Endodermal cell (in vitro differentiated cells): ENCODE measurements at places on chromosomes 7 and 10. TPM values are rescaled to one million over a fixed set of nuclear protein-coding genes. Genes with fewer than 3 reads are reported as not detected.
A peak's percentile ranks its signal among the peaks of the same experiment; 100 is the strongest.

The SOSTDC1 gene
- 0.29 to 0.34 TPM in 2 of 3 replicates, not detected in the other for total RNA-seq

DNA sequence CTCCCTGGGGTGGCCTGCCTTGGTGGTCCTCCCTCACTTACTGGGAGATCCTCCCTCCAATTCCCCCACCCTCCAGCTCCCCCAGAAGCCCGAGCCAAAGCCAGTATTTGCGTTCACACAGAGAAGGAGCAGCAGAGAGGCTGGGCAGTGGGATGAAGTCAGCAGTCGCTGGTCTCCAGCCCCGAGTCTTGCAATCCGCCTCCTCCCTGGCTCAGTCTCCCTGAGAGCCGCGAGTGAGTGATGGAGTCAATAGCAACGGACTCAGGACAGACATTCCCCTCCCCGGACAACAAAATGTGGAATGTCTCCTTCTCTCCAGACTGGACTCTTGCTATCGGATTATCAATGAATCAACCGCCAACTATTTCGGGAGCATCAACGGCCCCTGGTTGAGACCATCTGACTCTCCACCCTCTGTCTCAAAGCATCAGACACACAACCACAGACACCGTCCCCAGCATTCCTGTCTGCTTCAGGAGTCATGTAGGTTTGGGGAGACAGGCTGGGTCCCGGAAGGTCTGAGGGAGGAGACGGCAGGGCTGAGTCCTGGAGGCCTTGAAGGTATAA lies 178.4 kb downstream of the SH3PXD2A start:
- H3K27me3 ChIP-seq = no peaks in the 10 kb centered on the region
- H3K4me3 ChIP-seq = no peak overlapping the region
- peak overlapping the region; percentile 76 for H3K27ac ChIP-seq
- no peaks in the 10 kb centered on the region for H3K4me1 ChIP-seq

The CYP2E1 gene
- 0.52 and 0.86 TPM in 2 replicates for total RNA-seq

DNA sequence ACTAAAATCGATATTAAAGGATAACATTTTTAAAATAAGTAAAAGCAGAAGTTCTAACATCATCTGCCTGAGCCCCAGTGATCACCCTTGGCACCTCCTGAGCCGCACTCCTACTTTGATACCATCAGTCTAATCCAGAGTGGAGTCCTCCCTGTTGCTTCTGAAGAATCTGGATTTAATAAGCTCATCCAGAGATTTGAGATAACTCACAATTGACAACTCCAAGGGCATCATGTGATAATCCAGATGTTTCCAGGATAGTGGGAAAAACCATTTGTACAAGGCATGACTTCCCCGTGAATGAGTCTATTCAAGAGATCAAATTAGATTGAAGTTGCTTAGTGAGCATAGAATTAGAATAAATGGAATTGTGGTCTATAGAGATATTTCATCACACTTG lies 475.8 kb upstream of the C7orf33 start:
- DNase-seq = no peak
- no peaks in the 10 kb centered on the region for H3K36me3 ChIP-seq
- no peaks in the 10 kb centered on the region for H3K4me1 ChIP-seq
- no peaks in the 10 kb centered on the region for H3K27me3 ChIP-seq

GRCh38 chr7:11274074-11274473 lies 300.4 kb downstream of the PHF14 start:
- H3K27ac ChIP-seq = no peak overlapping the region
- H3K27me3 ChIP-seq = no peaks in the 10 kb centered on the region
- no peak for DNase-seq

The CUBN gene
- 0.72 and 1.3 TPM in 2 replicates for total RNA-seq

- no peak overlapping the region for H3K4me3 ChIP-seq
- no peaks in the 10 kb centered on the region for H3K36me3 ChIP-seq
- DNase-seq = no peak
- H3K27me3 ChIP-seq = no peaks in the 10 kb centered on the region
- H3K27ac ChIP-seq = no peak overlapping the region
- peaks cover 9% of the 10 kb centered on the region for H3K4me1 ChIP-seq
Measured at GRCh38 chr7:80771523-80771922, 133.1 kb downstream of the CD36 start.

The OR6B1 gene
- not detected in 3 replicates for total RNA-seq
